ENCODE measurements at places on chromosomes 2 and 18. TPM values are rescaled to one million over a fixed set of nuclear protein-coding genes. Genes with fewer than 3 reads are reported as not detected.

- no peak for DNase-seq
These were observed 162.9 kb downstream of the FHOD3 start for GRCh38 chr18:36460324-36460850.

RGPD4 gene
- total RNA-seq, result 0.07 TPM

GTF2A1L gene
- total RNA-seq, result not detected

SPHKAP gene
- not detected for total RNA-seq

PIEZO2 gene
- total RNA-seq, result not detected
